ENCODE measurements at places on chromosomes 7 and 10.

DNA sequence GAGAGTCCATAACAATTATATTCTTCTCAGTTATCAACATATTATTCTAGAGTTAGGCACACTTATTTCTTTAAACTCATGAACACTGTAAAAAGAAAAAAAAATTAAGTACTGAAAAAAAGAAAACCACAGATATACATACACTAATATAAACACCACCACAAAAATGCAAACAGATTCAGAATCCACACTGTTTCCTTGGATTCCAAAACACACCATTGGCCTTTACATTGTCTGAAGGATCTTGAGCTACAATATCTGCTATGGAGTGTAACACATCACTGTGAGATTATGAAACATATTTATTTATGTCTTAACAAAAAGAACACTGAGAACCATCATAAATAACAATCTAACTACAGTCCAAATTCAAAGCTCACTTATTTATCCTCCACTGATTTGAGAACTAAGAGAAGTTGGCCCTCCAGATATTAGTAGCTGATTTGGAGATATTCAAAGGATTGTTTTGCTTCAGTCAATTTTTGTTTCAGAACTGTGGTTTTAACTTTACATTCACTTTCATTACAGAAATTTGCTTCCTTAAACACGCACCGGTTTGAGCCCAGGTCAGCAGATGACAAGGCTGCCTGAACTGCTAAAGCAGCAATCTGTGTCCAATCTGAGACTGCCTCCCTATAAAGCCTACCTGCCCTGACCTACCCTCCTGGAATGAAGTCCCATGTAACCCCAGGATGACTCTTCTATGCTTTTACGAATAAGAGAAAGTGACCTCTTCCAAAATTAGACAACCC, 47.0 kb upstream of the CDK1 start:
- DNase-seq, result no peak

GRCh38 chr10:78991187-78991586, 77.6 kb upstream of the ZMIZ1 start:
- DNase-seq, result no peak

- DNase-seq, result no peak
These were observed 123.9 kb downstream of the C10orf105 start for GRCh38 chr10:71595649-71596048.

GRCh38 chr7:124723012-124723411, 42.6 kb downstream of the GPR37 start:
- DNase-seq, result no peak

DNA sequence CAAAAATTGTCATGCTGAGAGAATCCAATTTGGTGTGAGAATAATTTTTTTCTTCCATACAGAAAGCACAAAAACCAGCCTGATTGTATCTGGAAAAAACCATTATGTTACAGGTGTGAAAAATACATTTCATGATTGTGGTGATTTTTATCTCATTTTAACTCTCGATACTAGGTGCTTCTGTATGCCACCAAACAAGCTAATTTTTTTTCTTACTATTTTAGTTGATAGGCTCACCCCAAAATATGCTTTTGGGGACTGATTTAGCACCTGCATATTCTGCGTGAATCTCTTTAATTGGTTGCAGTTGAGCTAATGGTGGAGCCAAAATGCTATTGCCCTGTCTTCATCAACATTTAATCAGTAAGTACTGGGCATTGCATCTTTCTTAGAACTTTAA, 1.9 kb downstream of the DMTF1 start:
- no peak for DNase-seq

GRCh38 chr7:152341039-152341913, 94.5 kb downstream of the KMT2C start:
- no peak for DNase-seq

- no peak for DNase-seq
These were observed 140.6 kb downstream of the ALOX5 start for GRCh38 chr10:45514291-45515270.

DNA sequence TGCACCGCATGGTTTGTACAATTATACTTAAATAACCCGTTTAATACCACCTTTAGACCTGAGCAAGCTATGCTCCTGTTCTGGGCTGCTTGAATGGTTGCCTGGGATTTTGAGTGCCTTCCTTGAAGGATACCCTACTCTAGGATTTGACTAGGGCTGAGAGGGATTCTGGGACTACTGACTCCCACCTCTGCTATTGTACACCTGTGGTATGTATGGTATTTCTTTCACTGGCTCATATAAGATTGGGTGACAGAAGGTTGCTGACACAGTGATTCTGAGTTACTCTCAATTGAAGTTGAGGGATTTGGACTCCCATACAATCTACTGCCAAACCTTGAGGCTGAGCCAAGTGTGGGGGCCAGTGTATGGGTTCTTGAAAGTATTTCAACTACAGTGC, 494.4 kb upstream of the SEMA3D start:
- DNase-seq, result no peak

GRCh38 chr10:497898-498451, 191.5 kb downstream of the DIP2C start:
- DNase-seq, result no peak

GRCh38 chr10:133043541-133044225, 44.0 kb upstream of the ADGRA1 start:
- DNase-seq, result no peak

GRCh38 chr10:69558559-69558958, 14.7 kb downstream of the NEUROG3 start:
- DNase-seq, result no peak

DNA sequence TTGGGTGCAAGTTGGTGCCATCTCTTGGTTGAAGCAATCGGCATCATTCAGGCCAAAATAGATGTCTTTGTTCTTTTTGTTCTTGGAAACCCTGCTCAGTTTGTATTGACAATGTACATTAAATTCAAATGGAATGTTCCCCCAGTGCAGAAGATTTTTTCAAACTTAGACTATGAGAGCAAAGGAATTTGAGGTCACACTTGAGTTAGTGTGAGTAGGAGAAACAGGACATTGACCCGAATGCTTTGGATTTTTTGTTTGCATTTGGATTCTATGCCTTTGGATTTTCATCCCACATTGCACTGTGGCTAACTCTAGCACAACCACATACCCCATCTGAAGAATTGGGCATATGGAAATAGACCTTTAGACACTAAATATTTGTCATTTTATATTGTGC, 480.0 kb downstream of the GALNT17 start:
- DNase-seq, result no peak

GRCh38 chr7:33892945-33893344, 12.4 kb upstream of the BMPER start:
- DNase-seq, result no peak

DNA sequence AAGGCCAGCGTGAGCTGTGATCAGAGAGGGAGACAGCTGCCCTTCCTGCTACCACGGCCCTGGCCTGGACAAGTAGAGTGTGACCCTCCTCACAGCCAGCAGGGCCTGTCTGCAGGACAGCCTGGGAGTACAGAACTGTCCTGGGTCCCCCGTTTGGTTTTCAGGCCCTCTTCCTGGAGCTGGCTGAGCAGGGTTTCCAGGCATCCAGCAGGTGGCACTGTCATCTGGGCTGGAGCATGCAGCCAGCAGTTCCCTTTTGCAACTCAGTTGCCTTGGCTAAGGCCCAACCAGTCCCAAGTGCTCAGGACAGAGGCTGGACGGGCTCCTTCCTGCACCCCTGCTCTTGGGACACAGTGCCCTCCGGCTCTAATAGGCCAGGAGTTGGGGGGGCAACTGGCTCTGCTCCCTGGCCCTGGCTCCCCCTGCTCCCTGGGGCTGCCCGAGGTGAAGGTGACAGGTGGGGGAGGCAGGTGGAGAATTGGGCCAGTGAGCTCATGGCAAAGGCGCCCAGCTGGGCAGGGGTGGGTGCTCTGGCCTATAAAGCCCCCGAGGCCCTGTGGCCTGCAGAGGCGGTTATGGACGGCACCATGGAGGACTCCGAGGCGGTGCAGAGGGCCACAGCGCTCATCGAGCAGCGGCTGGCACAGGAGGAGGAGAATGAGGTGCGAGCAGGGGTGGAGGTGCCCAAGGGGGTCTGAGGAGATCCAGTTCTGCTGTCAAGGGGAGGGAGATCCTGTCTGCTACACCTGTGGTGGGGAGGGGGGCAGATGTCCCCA, at the start of gene ANKRD2:
Gene ANKRD2 (plus strand): TSS at position 566 of the 776 bp plus-strand sequence. CDS start 10 bp downstream, at position 576.
- peak; percentile 51 for DNase-seq

GRCh38 chr7:21671859-21672258, 129.0 kb downstream of the DNAH11 start:
- DNase-seq, result no peak

- no peak for DNase-seq
These were observed 1211.0 kb downstream of the TYW1 start for GRCh38 chr7:68207676-68208075.

DNA sequence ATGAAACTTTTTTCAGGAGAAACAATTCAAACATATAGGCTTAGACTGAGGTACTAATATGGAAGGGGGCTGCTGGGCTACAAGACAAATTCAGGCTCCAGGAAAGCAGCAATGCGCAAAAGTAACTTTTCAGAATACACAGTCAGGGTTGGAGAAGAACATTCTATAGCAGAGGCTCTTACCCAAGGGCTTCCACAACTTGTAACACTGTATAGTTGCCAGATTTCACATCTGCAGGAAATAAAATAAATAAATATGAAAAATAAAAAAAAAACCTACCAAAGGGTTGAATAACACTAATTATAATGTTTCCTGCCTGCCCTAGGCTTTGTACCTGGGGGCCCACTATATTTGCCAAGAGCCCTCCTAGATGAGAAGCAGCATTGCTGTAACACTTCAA, 14.3 kb downstream of the MMS19 start:
- DNase-seq, result no peak

DNA sequence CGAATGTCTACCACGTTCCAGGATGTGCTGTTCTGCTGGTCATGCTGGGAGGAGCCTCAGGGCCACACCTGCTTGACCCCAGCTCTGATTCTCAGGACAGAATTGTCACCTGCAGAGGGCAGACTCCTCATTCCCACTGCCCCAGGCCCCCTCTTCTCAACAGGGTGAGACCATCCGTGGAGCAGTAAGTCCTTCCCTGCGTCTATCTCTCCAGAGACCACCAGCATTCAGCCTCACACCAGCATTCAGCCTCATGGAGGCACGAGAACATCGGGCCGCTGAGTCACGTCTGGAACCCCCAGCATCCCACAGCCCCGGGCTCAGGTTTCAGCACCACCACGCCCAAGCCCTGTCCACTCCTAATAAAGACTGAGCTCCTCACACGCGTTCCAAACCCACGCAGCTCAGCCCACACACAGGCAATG, 273.4 kb downstream of the DIP2C start:
- no peak for DNase-seq

DNA sequence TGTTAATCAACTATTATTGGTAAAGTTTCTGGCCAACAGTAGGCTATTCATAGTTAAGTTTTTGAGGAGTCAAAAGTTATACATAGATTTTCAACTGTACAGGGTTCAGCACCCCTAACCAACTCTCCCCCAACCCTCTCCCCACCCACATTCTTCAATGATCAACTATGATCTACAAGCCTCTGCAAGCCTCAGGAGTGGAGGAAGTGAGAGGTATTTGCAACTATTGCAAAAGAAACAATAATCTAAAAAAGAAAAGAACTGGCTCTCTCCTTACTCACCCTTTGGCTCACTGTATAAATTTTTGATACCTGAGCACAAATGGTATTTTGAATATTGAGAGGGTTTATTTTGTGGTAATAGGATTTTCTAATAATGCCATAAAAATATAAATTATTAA, 179.8 kb downstream of the IPMK start:
- DNase-seq, result no peak

GRCh38 chr7:158367634-158367982, 220.0 kb downstream of the PTPRN2 start:
- no peak for DNase-seq

GRCh38 chr7:77913977-77914607, 115.5 kb downstream of the PHTF2 start:
- DNase-seq, result no peak

DNA sequence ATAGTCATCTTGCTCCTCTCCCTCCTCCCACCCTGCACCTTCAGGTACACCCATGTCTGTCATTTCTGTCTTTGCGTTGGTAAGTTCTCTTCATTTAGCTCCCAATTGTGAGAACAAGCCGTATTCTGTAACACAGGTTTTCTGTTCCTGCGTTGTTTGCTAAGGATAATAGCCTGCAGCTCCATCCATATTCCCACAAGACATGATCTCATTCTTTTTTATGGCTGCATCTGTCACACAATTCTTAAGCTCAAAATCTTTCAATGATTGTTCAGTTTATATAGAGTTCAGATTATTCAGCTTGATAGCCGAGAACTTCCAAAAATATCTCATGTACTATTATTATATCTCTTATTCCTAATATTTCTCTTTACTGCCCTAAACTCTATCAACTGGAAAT, 16.0 kb upstream of the TMEM168 start:
- no peak for DNase-seq

DNA sequence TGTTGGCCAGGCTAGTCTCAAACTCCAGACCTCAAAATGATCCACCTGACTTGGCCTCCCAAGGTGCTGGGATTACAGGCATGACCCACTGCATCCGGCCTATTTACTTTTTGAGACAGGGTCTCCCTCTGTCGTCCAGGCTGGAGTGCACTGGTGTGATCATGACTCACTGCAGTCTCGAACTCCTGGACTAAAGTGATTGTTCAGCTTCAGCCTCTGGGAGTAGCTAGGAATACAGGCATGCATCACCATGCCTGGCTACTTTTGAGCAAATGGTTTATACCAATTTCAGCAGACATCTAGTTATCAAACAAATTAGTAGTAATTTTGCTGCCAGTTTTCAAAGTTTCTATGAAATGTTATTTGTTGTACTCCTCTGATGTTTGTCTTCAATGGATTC, 2.2 kb upstream of the WAC start:
- DNase-seq, result no peak

- no peak for DNase-seq
These were observed 43.3 kb downstream of the DOCK4 start for GRCh38 chr7:112162784-112163506.

DNA sequence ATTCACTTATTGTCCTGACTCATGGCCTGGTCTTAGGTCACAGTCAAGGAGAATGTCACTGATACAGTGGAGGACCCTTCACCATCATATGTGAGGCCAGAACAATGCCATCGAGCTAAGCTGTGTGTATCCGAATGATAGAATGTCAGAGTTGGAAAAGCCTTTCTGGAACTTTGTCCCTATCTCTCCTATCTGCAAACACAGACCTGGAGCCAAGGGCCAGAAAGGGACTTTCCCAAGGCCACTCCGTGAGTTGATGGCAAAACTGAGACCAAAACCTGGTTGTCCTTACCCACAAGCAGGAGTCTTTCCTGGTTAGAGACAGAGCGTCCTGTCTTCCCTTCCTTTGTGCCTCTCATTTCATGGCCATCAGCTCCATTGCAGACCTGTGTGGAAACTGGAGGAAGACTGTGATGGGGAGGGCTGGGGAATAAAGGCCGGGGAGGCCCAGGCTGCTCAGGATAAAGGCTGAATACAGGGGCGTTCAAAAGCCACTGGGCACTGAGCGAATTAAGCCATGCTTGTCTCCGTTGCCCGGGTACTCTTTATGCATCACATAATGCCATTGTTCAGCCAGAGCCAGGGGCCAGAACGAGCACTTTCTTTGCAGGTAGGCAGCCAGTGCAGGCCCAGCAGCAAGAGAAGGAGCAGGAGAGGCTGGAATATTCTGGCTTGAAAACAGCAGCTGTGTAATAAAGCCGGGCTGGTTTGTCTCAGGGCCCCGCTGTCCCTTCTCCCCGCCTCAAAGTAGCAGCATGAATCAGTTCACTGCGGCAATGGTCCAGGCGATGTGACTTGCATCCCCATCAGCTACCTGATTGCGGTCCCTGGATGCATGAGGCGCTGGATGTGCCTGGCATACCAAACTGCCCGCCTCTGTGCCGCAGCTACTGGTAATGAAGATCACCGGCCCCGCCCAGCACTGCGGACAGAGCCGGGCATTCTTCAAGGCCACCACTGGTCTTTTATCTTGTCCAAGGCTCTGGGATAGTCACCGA, 143.0 kb downstream of the RPS24 start:
- no peak for DNase-seq

GRCh38 chr10:8079126-8079525, 24.6 kb downstream of the GATA3 start:
- DNase-seq, result no peak

Measured in stimulated activated CD4-positive, alpha-beta T cell treated with anti-CD3 and anti-CD28 coated beads, Interleukin-12 subunit alpha, Interleukin-12 subunit beta, amount 100 ng/mL, for 4 hours (primary cell).